ENCODE measurements at places on chromosomes 6 and 20. TPM values are rescaled to one million over a fixed set of nuclear protein-coding genes. Genes with fewer than 3 reads are reported as not detected.

LPA gene
- not detected for total RNA-seq

CRISP2 gene
- not detected for total RNA-seq

SIRPB2 gene
- total RNA-seq = not detected

NEDD9 gene
- 27.1 TPM for total RNA-seq

CNR1 gene
- not detected for total RNA-seq

FOXQ1 gene
- 0.43 TPM for total RNA-seq

HBS1L gene
- total RNA-seq = 76.7 TPM

BMP7 gene
- total RNA-seq = not detected

ADGRF4 gene
- total RNA-seq = 0.43 TPM

SRF gene
- total RNA-seq = 43.6 TPM

MMS22L gene
- 19.4 TPM for total RNA-seq

LINC00237 gene
- total RNA-seq = not detected

CLPSL1 gene
- total RNA-seq = not detected

LIN28B gene
- 5.6 TPM for total RNA-seq

CYP24A1 gene
- not detected for total RNA-seq

All from fibroblast of villous mesenchyme (primary cell).